ENCODE measurements at places on chromosomes 11 and 22.
A peak's percentile ranks its signal among the peaks of the same experiment; 100 is the strongest.

DNA sequence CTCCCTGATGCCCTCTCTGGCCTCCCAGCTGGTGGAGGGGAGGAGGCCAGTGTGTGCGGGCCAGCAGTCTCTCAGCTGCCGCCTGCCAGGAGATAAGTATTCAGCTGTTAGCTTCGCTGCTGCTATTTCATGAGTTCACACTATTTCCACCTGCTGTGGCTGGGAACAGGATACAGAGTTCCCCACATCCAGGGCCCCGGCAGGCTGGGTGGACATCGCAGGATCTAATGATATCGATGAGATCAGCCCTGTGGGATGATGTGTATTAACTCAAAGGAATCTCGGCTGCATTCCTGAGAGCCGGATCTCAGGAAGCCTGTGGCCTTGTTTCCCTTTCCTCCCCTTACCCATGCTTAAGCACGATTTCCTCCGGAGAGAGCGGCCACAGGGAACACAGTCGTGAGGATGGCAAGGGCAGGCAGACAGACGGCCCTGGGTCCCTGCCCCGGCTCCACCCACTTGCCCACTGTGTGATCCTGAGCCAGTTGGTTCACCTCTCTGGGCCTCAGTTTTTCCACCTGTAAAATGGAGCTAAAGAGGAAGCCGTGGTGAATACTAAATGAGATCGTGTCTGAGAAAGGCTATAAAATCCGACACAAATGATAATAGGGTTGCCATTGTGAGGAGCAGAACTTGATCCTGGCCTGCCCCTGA is 6.5 kb upstream of the PVALB start:
- no peak for DNase-seq

DNA sequence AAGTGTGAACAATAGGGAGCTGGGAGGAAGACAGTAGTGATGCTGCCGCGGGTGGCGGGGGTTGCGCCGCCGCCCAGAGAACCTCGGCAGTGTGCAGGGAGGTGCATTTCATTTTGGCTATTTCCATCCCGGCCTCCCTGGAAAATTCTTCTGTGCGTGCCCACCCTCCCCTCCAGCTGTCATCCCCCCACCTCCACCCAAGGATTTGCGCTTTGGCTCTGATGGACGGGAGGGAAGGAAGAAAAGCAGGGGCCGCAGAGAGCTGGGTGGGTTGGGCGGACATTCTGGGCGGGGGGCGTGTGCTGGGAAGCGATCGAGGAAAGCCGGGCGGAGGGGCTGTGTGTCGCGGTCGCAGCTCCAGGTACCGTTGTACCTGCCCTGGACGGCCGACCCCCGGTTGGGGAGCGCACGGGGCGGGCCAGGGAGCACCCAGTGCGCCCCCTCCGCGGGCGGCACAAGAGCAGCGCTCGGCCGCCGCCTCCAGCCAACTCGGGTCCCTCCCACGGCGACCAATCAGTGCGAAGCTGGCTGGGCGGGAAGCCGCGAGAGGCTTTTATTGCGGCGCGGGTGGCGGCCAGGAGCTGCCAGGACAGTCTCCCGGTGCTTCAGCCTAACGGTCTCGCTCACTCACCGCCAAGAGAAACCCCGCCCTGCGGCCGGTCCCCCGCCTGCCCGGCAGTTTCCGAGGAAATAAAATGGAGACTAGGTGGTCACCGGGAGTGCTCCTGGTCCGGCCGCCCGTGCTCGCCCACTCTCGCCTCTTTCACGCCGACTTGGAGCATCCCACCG is 1.6 kb downstream of the NCAM1 start:
- DNase-seq: peak; percentile 65

DNA sequence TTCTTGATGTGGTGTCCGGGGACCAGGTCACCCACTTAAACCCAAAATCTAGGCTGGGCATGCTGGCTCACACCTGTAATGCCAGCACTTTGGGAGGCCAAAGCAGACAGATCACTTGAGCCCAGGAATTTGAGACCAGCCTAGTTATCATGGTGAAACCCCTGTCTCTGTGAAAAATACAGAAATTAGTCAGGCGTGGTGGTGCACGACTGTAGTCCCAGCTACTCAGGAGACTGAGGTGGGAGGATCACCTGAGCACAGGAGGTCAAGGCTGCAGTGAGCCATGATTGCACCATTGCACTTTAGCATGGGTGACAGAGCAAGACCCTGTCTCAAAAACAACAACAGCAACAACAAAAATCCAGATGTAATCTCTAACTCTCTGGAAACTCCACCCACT is 30.3 kb upstream of the FJX1 start:
- no peak for DNase-seq

GRCh38 chr22:24969560-24970301 is 17.2 kb downstream of the KIAA1671 start:
- no peak for DNase-seq

DNA sequence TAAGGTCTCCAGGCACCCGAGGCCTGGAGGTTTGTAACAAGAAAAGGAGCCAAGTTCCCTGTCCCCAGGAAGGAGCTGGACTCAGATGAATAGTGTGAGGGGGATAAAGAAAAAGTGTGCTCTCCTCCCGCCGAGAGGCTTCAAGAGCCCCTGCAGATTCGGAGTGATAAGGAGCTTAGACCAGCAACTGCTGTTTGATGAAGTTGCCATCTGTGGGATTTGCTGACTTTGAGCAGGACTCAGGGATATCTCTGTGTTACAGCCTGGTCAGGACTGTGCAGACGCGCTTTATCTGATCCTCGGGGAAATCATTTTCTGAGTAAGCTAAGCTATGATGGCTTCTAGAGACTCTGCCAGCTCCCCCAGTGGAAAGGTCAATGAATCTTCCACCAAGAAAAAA is 1017.0 kb downstream of the TBC1D22A start:
- DNase-seq: no peak

DNA sequence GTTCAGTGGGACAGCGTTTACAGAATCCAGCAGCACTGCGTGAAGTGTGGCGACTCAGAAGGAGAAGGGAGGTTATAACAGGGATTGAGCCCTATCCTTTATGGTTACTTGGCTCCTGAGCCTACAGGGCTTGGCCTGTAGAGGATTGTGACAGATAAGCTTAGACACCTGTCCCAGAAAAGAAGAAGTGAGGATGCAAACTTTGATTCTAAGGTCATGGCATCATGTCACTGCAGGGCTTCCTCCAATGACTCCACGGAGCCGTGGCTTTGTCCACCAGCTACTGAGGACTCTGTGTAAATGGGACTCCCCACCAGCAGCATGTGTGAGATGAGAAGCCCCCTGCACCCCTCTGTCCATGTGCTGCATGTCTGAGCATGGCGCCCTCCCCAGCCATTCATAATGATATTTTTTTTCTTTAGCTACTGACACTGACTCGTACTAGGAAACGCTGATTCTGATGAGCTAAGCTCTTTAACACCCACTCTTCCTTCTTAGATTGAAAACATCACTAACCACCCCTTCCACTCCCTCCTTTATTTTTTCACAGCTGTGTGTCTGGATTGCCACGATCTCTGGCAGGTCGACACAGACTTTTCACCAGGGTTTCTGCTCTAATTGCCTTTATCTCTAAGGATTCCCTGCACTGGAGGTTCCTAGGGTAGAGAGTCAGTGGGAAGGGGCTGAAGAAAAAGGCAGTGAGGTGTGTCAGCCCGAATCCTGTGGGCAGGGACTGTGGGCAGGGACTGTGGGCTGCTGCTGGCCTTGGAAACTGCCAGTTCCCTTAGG is 65.5 kb upstream of the TTC12 start:
- DNase-seq: no peak

- peak; percentile 69 for DNase-seq
These were observed 1.6 kb downstream of the CCND1 start for GRCh38 chr11:69642549-69642912.

DNA sequence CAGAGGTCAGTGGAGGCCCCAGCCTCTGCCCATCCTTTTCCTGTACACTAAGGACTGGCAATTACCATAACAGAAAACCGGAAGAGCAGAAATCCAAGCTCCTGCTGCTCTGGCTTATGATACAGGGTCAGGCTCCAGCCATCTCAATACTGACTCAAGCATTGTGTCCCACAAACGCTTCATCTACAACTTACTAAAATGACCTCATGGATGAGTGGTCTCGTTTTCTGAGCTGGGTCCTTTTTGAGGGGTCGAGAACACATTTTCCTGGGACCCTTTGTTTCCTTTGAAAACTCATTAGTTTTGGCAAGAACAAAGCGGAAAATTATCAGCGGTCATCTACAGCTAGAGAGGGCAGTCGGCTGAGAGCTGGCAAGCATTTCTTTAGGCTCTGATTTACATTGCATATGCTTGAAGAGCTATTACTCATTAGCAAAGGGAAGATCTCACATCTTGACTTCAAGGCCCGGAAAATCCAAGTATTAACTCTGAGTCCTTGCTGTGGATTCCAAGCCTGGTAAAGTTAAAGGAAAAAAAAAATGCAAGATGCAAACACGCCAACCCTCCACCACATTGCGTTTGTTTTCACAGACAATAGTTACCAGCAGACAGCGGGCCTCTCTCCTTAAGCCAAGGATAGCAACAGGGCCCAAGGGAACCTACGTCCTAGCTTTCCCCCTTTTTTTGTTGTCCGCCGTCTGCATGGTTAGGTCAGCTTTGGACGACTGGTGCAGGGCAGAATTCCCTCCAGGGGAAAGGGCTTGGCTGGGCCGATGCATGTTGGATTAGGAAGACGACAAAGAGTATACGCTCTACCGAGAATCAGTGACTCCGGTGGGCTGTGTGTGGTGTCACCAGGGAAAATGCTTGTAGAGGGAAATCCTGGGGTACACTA is 1.8 kb downstream of the TESMIN start:
- no peak for DNase-seq

- no peak for DNase-seq
These were observed 816.3 kb downstream of the BRD1 start for GRCh38 chr22:49011379-49011768.

DNA sequence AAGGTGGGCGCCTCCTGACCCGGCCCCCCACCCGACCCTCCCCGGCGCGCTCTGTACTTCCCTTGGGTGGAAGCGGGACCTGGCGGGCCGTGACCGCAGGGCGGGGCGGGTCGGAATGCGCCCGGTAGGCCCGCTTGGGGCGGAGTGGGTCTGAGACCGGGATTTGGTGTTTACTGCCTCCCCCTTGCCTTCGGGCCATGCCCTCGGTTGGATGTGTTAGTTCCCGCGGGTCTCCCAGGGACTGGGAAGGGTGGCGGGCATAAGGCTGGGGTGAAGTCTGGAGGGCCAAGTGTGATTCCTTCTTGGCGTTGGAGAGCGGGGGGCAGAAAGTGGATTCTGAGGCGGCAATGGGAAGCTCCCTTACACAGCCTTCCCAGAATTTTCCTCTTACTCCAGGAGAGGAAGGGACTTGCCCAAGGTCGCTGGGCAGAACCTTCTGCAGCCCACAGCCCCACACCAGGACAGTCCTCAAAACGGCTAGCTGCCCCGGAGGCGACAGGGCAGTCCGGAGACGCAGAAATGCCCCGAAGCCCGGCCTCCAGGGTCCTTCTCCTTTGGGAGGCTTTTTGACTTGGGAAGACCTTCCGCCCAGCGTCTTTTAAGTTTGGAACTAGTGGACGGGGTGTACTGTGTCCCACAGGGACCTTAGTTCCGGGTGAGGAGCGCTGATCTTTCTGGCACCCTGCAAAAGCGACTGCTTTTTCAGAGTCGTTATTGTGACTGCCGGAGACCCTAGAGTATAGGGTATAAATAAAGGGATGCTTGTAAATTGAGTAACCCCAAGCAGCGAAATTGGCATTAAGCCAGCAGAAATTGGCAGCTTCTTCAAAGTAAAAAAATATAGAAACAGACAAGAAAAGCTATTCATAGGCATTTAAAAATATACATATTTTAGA is 647 bp downstream of the SWAP70 start:
- peak; percentile 46 for DNase-seq

- no peak for DNase-seq
These were observed 6.9 kb upstream of the CNTF start for GRCh38 chr11:58615559-58615958.

DNA sequence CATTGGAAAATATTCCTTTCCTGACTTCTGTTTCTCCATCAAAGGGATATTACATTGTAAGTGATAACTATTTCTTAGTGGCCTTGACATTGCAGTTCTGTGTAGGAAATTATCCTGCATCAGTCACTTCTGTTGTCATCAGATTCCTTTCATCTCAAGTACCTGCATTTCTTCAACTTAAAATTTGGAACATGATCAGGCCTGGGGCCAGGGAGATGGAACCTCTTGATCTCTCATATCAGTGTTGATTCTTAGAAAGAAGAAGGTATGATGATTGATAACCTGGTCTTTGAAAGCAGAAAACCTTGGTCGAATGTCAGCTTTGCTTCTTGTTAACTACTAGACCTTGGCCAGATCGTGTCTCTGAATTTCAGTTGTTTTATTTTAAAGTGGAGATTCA is 93.6 kb downstream of the NAV2 start:
- no peak for DNase-seq

GRCh38 chr11:114308689-114309089 is 12.5 kb downstream of the NNMT start:
- DNase-seq: no peak

GRCh38 chr22:48919187-48919590 is 908.5 kb downstream of the BRD1 start:
- no peak for DNase-seq

GRCh38 chr22:33952776-33953175 is 32.5 kb upstream of the LARGE1 start:
- DNase-seq: no peak

GRCh38 chr11:113023228-113023627 is 62.0 kb downstream of the NCAM1 start:
- DNase-seq: peak; percentile 68

GRCh38 chr22:44191036-44191454 is 10.3 kb downstream of the PARVG start:
- no peak for DNase-seq

DNA sequence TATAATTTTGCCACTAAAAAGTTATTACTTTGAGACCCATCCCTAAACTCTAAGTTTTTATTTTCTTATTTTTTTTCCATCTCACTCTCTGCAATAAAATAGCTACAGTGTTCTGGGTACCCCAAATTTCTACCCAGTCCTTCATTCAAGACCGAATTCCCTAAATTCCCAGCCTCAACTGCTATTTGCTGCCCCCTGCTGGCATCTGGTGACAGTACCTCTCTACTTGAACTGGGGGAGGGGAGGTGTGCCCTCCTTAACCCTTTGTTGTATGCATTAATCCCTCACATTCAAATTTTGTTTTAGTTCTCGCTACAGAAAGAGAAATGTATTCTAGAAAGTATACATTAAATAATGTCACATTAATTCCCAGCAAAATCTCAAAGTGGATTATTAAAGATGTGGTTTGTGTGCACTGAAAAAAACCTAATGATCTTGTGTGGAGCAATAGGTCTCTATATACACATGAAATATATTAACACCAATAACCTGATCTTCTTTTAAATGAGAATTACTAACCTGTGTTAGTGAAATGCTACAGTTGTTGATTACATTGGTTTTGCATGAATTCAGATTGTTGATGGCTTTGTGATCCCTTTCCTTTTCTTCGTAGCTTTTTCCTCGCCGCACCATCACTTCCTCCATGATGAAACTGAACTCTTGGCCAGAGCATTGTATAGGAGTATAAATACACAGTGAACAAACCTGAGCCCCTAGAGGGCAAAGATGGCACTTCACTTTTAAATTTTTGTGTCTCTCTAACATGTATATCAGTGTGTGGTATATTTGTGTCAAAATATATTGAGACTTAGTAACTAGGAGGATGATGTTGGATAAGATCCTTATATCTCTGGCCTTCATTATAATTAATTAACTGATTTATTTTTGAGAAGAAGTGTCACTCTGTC is 590.0 kb downstream of the METTL15 start:
- peak; percentile 93 for DNase-seq
